T-helper 2 cell treated with Interferon-gamma antibody and Interleukin-4, amounts not matched to agents 100 ng/mL and 5 ng/mL, for 36 hours (primary cell): ENCODE measurements at places on chromosomes 13 and 19. TPM values are rescaled to one million over a fixed set of nuclear protein-coding genes. Genes with fewer than 3 reads are reported as not detected.

The RPS19 gene
- 2,743 and 2,797 TPM in 2 replicates for total RNA-seq

The SYNGR4 gene
- not detected in 2 replicates for total RNA-seq

The GIPR gene
- total RNA-seq: 4.7 and 5.1 TPM in 2 replicates

The BST2 gene
- total RNA-seq: 159 and 170 TPM in 2 replicates

The RASAL3 gene
- 113 and 133 TPM in 2 replicates for total RNA-seq

The VAV1 gene
- total RNA-seq: 108 and 114 TPM in 2 replicates

The MEDAG gene
- not detected in 2 replicates for total RNA-seq

The KLF1 gene
- 0.11 and 0.32 TPM in 2 replicates for total RNA-seq

The A1BG gene
- 10.3 and 11.0 TPM in 2 replicates for total RNA-seq

The TRPC4 gene
- total RNA-seq: not detected in 2 replicates
